ENCODE measurements at places on chromosomes 3 and 15. TPM values are rescaled to one million over a fixed set of nuclear protein-coding genes. Genes with fewer than 3 reads are reported as not detected.

Gene WDR93
- not detected for polyA plus RNA-seq

Gene ACKR4
- 0.10 TPM for polyA plus RNA-seq

Gene ZNF80
- 2.0 TPM for polyA plus RNA-seq

Gene RIOX2
- polyA plus RNA-seq = 18.8 TPM

Gene DNAJC17
- 62.8 TPM for polyA plus RNA-seq

Gene LRRC49
- 0.68 TPM for polyA plus RNA-seq

Gene CEMIP
- 0.08 TPM for polyA plus RNA-seq

Gene KBTBD8
- polyA plus RNA-seq = 2.8 TPM

Gene RETNLB
- not detected for polyA plus RNA-seq

Gene OCA2
- not detected for polyA plus RNA-seq

Gene CPN2
- not detected for polyA plus RNA-seq

Gene GP5
- polyA plus RNA-seq = 0.20 TPM

Gene NRG4
- not detected for polyA plus RNA-seq

Gene LYZL4
- not detected for polyA plus RNA-seq

Gene NPAP1
- not detected for polyA plus RNA-seq

Gene GRAMD2A
- polyA plus RNA-seq = not detected

Gene IFT57
- 22.6 TPM for polyA plus RNA-seq

Measured in immature natural killer cell (primary cell).